ENCODE measurements at places on chromosomes 13 and 19. TPM values are rescaled to one million over a fixed set of nuclear protein-coding genes. Genes with fewer than 3 reads are reported as not detected.

GRCh38 chr13:111339366-111340143 is 19.1 kb downstream of the TEX29 start:
- H3K4me1 ChIP-seq: no peaks in the 10 kb centered on the region
- no peak for DNase-seq
- H3K36me3 ChIP-seq: no peaks in the 10 kb centered on the region
- no peaks in the 10 kb centered on the region for H3K27me3 ChIP-seq
- H3K4me3 ChIP-seq: no peak overlapping the region
- no peak overlapping the region for H3K27ac ChIP-seq

DNA sequence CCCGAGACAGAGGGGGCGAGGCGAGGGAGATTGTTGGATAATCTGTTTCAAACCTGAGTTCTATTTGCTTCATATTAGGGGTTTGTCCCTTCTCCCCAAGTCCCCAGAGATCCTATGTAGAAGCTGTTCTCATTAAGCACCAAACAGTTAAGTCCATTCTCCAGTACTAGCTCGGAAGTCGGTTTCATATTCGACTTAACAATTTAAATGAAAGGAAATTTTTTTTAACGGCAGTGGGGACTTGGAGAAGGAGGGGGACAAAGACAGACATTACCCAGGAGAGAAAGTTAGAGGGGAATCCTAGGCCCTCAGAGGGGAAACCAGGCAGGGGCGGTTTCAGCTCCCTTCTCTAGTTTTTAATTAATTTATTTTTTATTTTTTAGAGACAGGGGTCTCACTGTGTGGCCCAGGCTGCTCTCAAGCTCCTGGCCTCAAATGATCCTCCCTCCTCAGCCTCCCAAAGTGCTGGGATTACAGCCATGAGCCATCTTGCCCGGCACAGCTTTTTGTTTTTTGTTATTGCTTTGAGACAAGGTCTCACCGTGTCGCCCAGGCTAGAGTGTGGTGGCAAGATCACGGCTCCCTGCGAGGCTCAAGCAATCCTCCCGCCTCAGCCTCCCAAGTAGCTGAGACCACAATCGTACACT is 13.7 kb upstream of the TLE2 start:
- H3K4me3 ChIP-seq: no peak overlapping the region
- H3K27ac ChIP-seq: peak overlapping the region; percentile 18
- no peak for DNase-seq
- H3K4me1 ChIP-seq: peaks cover 12% of the 10 kb centered on the region

The CYP4F3 gene
- not detected for total RNA-seq

The CYP2A7 gene
- total RNA-seq: not detected

The CGB8 gene
- total RNA-seq: not detected

DNA sequence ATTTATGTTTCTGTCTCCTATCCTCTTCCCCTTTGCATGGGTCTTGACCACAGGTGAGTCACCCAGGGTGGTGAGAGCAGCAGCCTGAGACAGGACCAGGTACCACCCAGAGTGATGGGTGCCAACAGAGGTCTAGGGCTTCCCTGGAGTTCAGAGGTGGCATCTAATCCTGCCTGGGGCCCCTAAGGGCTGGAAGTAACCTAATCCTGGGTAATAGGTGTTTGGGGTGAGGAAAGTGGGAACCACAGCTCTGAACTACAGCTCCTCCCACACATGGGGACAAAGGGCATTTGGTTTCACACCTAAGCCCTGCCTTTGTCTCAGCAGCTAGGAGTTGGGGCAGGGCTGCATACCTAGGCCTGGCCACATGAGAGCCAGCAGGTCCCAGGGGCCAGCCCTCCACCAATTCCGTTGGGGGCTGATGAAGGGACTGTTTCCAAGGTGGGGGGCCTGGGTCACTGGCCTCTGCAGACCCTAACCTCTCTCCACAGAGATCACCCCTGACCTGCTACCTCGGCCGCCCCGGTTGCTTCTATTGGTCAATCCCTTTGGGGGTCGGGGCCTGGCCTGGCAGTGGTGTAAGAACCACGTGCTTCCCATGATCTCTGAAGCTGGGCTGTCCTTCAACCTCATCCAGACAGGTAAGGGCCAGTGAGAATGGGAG is 8.0 kb downstream of the SPHK2 start:
- H3K27me3 ChIP-seq: no peaks in the 10 kb centered on the region
- no peak overlapping the region for H3K4me3 ChIP-seq
- DNase-seq: no peak
- H3K36me3 ChIP-seq: no peaks in the 10 kb centered on the region
- peaks cover 8% of the 10 kb centered on the region for H3K4me1 ChIP-seq

DNA sequence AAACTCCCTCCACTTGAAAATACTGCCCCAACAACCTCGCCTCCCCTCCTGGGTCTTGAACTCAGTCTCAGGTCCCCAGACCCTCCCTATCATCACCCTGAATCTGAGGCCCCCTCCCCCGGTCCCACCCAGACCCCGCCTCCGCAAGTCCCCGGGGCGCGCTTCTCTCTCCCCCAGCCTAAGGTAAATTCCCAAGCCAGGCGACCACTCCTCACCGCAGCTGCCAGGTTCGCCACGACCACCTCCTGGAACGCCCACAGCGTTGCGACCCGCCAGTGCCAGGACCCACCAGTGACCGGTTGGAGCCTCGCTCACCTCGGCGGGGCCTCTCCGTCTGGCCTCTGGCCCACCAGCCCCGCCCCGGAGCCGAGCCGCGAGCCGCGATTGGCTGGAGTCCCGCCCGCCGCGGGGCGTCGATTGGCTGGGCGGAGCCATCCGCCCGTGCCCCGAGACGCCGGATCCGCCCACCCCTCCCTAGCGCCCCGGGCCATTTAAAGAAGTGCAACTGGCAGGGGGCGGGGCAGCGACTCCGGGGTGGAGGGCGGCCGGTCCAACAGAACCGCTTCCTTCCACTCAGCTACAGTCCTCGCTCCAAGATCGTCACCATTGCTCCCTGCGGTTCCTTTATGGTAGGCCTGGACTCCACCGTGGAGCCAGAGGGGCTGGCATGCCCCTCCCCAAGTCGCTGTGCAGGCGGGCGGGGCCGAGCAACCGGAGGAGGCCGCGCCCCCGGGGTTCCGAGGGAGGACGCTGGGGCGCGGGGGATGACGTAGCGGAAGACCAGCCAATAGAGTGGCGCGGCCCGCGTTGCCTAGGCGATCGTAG is at the start of gene SERTAD3:
TSS of gene SERTAD3 (minus strand) at position 336 of the 825 bp plus-strand sequence. CDS start 2,255 bp downstream, outside the sequence.
- H3K4me1 ChIP-seq: peaks cover 11% of the 10 kb centered on the region
- peaks cover 20% of the 10 kb centered on the region for H3K36me3 ChIP-seq
- H3K27ac ChIP-seq: peak within 1 kb of the TSS; percentile 93
- peak within 1 kb of the TSS; percentile 93 for H3K4me3 ChIP-seq
- DNase-seq: peak; percentile 99

The MBNL2 gene
- 16.9 TPM for total RNA-seq

The TUBA3C gene
- not detected for total RNA-seq

DNA sequence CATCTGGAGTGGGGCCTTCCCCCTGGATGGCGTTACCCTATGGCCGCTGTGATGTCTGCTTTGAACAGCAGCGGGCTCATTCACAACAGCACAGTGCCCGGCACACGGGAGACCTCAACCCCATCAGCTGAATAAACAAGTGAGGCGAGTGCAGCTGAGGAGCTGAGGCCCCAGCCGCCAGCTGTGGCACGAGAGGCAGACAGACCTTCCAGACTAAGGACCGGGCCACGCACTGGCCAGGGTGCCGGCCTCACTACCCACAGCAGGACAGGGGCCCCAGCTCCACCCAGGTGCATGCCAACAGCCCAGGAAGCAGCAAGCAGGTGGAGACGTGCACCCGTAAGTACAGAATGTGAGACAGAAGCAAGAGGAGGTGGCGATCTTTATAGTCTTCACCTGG is 39.6 kb downstream of the STK24 start:
- H3K36me3 ChIP-seq: no peaks in the 10 kb centered on the region
- no peak overlapping the region for H3K4me3 ChIP-seq
- H3K27ac ChIP-seq: no peak overlapping the region
- H3K27me3 ChIP-seq: no peaks in the 10 kb centered on the region
- peaks cover 24% of the 10 kb centered on the region for H3K4me1 ChIP-seq

The C19orf18 gene
- total RNA-seq: 1.4 TPM

GRCh38 chr13:44359983-44360375 is 13.6 kb upstream of the SERP2 start:
- peaks cover 24% of the 10 kb centered on the region for H3K4me1 ChIP-seq
- no peak overlapping the region for H3K27ac ChIP-seq
- no peaks in the 10 kb centered on the region for H3K36me3 ChIP-seq
- DNase-seq: no peak
- H3K27me3 ChIP-seq: no peaks in the 10 kb centered on the region
- no peak overlapping the region for H3K4me3 ChIP-seq
